HT1080 (cell line): ENCODE measurements at places on chromosomes 4 and X.

DNA sequence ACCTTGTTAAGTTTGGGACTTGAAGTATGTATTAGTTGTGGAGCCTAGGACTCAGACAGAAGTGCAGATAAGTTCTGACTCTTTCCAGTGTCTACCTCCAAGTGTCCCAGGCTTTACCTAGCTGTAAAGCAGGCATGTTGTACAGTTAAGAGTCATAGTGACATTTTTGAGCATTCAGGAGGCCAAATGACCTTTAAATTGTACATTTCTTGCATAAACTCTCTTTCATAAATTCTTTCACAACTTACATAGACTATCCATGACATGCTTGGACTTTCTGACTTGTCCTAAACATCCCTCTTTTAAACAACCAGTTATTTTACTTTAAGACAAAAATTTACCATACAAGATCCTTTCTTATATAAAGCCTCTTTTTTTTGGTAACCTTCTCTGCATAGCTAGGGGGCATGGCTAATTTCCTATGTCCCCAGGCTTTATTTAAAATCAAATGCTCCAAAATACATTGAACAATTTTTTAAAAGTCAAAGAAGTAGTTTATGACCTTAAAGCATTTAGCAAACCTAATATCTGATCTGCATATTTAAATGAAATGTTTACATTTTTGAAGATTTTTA lies 40.1 kb upstream of the UGT8 start:
- DNase-seq, result no peak

- no peak for DNase-seq
These were observed 137.2 kb downstream of the DIPK2B start for GRCh38 chrX:45063319-45064095.

DNA sequence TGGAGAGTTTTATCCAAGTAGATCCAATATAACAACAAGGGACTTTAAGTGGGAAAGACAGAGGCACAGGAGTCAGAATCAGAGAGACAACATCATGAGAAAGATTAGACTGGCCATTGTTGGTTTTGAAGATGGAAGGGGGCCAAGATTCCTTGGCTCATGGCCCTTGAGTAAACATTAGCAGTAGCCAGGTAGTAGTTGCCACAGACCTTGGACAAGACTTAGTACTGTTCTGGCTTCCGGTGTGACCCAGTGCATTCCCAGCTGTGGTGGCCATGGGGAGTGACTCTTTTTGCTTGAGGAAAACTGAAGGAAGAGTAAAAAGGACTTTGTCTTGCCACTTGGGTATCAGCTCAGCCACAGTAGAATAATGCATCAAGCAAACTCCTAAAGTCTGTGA lies 462.2 kb upstream of the CPXCR1 start:
- DNase-seq, result peak; percentile 18

GRCh38 chr4:159764343-159764952 lies 661.6 kb downstream of the RAPGEF2 start:
- peak; percentile 62 for DNase-seq

GRCh38 chr4:13615161-13615560 lies 12.4 kb downstream of the BOD1L1 start:
- DNase-seq, result no peak

- no peak for DNase-seq
These were observed 111.7 kb downstream of the TENM3 start for GRCh38 chr4:182354867-182355266.

- no peak for DNase-seq
These were observed 5.7 kb upstream of the TMEM156 start for GRCh38 chr4:39037941-39038340.

DNA sequence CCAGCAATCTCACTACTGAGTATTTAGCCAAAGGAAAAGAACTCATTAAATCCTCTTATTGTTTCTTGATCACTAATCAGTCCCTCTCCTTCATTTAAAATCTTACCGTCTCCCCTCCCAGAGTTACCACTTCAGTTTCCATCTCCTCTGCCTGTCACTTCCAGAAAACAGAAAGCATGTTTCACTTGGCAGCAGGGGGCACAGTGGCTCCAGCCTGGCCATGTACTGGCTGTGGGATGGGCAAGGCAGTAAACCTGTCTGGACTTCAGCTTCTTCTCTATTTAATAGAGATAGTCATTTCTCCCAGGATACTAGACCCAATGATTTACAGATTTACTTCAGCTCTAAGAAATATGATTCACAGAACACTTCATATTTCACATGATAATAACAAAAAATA lies 63.2 kb downstream of the CD40LG start:
- peak; percentile 50 for DNase-seq

- DNase-seq, result no peak
These were observed 8.7 kb downstream of the RHOH start for GRCh38 chr4:40205259-40206198.

DNA sequence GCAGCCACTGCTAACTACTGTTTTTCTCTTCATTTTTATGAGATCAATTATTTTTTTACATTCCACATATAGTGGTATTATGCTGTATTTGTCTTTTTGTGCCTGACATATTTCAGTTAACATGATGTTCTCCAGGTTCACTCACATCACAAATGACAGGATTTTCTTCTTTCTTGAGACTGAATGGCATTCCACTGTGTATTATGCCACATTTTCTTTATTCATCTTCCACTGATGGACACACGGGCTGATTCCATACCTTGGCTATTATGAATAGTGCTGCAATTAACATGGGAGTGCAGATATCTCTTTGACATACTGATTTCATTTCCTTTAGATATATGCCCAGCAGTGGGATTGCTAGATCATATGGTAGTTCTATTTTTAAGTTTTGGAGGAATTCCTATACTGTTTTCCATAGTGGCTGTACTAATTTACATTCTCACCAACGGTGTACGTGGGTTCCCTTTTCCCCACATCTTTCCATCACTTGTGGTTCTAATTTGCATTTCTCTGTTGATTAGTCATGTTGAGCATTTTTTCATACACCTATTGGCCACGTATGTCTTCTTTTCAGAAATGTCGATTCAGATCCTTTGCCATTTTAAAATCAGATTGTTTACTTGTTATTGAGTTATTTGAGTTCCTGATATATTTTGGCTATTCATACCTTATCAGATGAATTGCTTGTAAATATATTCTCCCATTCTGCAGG lies 14.9 kb upstream of the ZCCHC4 start:
- DNase-seq, result no peak
